ENCODE measurements at places on chromosomes 4 and X. TPM values are rescaled to one million over a fixed set of nuclear protein-coding genes. Genes with fewer than 3 reads are reported as not detected.

DNA sequence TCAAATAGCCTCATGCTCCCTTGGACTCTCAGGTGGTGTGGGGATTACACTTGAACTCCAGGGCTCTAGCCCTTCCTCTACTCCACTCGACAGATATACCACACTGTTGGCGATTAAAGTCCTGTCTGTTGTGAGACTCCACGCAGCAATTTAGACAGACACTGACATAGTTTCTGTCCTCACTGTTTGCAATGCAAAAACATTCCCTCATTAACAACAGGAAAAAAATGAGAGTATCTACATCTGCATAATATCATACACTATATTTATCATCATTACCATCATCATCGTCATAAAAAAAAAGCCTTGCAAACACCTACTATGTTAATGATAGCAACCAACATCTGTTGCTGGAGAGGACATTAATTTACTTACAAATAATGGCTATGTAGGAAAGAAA lies 132.4 kb downstream of the RASL11B start:
- DNase-seq: no peak

- DNase-seq: no peak
Observed at GRCh38 chr4:14857475-14857874, 144.8 kb upstream of the CPEB2 start.

DNA sequence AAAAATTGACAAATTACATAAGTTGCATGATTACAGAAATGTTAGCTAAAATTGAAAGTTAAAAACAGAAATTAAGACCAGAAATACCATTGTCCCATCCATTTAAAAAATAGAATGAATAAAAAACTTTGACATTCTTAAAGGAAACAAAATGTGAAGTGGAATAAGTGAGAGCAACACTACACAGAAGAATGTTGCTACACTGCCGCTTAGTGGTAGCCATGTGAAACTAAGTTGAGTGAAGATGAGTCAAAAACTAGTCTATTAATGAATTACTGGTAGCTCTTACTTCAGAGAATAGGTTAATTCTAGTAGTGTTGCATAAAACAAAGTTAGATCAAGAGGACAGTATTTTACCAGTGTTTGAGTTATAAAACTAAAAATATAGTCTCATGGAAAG lies 571.0 kb upstream of the KLHL4 start:
- DNase-seq: no peak

- DNase-seq: no peak
Observed at GRCh38 chr4:183094393-183095198, 4.5 kb upstream of the WWC2 start.

GRCh38 chr4:138078253-138078652 lies 163.9 kb downstream of the SLC7A11 start:
- no peak for DNase-seq

DNA sequence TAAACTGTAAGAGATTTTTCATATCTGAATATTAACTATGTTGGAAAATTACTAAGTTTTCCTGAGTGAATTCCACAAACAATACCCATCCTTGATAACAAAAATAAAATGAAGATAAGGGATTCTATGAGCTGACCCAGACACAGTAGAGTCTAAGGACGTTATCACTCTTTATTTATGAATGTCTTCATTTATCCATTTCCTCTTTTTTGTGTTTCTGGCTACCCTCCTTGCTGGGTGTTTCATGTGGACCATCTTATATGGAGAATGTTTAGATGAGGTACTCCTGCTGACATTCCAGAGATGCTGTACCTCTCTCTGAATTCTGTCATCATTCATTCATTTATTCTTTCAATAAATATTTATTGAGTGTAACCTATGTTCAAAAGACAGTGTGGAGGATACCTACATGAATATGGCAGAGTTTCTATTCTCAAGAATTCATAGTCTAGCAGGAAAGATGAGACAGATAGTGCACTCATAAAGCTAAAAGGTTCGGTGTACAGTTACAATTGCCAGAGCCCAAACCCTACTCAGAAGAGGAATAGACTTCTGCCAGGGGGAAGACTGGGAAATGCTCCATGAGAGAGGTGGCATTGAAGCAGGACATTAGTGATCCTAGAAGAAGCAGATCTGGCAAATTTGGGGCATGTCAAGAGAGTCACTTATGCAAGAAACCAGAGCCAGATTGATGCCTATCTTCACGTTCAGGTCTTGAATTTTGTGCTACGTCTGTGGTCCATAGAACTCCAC lies 195.8 kb downstream of the MAML3 start:
- DNase-seq: no peak

The FATE1 gene
- not detected for total RNA-seq
